ENCODE measurements at places on chromosomes 12 and 14.

- DNase-seq, result no peak
Measured at GRCh38 chr14:79057333-79057732, 887.2 kb downstream of the NRXN3 start.

DNA sequence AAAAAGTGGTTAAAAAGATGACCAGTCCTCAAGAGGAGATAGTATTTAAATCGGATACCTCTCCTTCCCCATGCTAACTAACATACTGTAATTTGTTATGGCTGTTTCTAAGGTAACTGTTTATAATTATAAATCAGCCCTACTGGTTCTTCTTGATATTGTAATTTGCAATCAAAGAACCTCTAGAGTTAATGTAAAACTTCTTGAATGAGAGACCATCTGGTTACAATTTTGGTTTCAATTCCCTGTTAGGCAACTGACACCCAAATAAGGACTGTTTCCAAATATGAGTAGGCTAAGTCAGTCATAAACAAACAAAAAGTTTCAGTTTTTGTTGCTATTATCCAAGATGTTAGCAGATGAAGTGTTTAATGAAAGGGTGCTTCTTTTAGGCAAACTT lies 120.2 kb upstream of the DNM1L start:
- no peak for DNase-seq

DNA sequence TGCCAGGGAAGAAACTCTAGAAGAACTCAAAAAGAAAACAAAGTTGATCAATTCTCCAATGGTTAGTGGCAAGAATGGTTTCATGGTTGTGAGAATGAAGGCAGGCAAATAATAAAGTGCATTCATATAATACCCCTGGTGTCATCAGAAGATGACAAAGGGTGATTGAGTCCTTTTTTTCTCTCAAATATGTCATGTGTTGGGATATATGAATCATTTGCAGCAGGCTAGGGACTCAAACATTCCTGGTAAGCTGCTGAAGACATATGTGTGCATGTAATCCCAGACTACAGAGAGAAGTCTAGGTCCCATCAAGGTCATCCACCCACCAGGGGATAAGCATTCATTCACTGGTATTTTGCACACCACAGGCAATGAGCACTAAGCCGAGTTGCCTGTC lies 82.4 kb upstream of the MYF6 start:
- DNase-seq, result no peak

GRCh38 chr12:88300931-88301330 lies 158.8 kb downstream of the TMTC3 start:
- no peak for DNase-seq

DNA sequence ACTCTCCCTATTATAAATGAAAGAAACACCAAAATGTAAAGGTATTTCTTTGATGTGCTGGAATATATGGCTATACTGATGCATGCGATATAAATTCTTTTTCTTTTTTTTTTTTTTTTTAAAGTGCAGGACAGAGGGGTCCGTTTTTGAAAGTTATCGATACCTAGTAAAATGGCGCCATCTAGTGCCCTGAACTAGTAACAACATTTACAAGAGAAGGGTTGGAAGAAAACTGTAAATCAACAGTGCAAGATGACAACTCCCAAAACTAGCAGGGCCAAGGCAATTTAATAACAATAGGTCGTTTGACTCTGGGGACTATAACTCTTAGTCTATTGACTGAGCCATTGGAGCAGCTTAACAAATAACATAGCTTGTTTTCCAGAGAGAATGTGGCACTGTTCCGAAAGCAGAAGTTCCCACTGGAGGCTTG lies 137.7 kb downstream of the SPTSSA start:
- DNase-seq, result peak; percentile 22

Measured in HTR-8/SVneo (cell line).